Kidney tubule cell (primary cell): ENCODE measurements at places on chromosomes 3 and 15.

DNA sequence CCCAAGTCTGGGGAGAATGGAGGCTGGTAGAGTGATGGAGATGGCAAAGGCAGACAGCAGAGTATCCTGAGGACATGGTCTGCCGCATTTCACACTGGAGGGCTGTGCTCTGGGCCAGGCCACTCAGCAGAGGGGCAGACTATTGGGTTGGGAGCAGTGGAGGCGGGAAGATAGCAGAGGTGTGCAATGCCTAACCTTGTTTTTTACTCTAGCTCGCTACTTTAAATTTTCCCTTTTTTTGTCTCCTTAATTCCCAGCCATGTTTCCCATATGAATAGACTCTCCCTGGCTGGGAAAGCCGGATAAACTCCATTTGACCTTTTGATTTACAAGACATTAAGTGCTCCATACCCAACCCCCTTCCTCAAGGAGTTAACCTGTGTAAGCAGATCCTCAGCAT, 33.5 kb upstream of the ST6GAL1 start:
- DNase-seq: no peak

DNA sequence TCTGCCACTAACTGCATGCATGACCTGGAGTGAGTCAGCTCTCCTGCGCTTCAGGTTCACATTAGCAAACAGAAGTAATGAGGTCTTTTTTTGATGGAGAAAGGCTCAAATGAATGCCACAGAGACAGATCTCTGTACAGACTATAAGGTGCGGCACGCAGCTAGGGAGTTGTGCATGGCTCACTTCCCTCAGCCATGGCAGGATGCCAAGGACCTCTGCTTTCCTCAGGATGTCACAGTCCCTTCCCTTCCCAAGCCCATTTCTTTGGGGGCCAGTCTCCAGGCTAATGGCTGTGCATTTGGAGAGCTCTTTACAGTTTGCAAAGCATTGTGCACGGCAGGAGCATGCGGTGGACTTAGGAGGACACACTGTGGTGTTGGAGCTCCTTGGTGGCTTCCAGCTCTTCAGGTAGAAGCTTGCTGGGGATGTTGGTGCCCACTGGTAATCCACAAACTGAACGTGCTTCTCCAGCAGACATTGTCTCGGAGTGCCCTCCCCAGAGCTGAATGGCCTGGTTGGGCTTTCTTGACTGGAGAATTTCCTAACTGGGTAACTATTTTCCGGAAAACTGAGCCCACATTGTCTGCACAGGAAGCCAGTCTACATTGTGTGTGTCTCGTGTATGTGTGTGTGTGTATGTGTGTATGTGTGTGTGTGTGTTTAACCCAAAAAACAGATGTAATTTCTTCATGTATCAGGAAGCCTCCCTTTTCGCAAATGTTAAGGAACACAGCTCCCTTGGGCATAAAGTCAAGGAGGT, 172.5 kb upstream of the TLE3 start:
- peak; percentile 82 for DNase-seq

DNA sequence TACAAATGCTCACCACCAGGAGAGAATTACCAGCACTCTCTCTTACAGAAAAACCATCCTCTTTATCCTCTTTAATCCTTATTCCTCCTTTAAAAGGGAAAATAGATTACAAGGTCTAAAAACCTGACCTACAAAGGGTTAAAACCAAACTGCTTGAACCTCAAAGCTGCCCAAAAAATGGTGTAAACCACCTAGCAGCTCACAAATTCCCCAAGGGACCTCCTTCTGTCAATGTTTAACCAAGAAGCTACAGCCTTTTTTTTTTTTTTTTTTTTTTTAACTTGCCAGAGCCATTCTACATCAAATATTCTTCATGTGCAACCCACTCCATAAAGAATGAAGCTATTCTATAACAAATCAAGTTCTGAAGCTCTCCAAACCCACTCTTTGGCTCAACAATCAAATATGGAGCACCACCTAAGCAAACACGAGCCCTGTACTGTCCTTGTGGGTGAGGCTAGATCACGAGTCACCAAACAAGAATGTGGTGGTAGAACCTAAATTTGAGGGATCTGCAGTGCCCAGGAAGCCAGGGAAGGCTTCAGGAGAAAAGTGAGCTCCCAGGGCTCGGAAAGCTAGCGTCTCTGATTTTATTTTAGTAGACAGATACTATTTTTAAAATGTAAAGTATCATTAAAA, 20.1 kb downstream of the OSBPL10 start:
- DNase-seq: peak; percentile 85

GRCh38 chr3:112167758-112168157, 34.7 kb upstream of the GCSAM start:
- no peak for DNase-seq

- DNase-seq: peak; percentile 81
Measured at GRCh38 chr3:107431246-107432012, 54.2 kb downstream of the CCDC54 start.

DNA sequence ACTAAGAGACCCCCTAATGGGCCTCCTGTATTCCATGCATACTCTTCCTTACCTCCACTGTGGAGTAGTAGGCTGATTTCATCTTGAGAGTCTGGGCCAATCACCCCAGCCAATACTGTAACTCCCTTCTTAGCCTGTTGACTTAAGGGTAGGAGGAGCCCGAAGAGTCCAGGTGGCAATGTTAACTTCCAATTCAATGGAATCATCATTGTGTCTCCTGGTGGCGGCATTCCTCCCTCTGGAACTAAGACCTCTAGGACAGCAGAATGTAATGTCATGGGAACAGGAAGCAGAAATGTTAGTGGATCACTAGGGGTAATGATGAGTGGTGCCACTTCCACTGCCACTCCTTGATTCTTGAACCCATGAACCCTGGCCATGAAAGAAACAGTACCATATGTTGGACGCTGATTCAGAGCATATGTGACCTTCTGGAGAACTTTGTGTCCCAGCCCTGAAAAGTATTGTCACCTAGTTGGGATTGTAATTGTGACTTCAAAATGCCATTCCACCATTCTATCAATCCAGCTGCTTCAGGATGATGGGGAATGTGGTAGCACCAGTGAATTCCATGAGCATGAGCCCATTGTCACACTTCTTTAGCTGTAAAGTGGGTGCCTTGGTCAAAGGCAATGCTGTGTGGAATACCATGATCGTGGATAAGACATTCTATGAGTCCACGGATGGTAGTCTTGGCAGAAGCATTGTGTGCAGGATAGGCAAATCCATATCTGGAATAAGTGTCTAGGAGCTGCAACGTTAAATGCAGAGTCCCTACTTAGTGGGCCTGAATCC, 24.9 kb downstream of the NAALADL2 start:
- no peak for DNase-seq

GRCh38 chr3:87733671-87734367, 325.0 kb downstream of the CGGBP1 start:
- peak; percentile 68 for DNase-seq

DNA sequence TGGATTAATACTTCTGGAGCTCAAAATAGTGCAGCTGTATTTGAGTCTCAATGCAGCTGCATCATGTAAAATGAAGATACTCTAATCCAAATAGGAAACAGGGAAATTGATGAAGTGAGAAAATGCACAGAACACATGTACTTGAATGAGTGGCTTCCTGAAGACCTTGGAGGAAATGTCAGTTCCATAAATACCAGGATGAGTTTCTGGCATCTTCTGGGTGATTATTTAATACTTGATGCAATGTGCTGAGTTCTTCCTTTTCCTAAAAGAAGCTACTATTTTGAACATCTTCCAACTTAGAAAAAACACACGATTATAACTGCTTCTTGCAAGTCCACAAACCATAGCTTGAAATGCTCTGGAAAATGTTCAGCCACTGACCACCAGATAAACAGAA, 162.8 kb downstream of the SLC9A9 start:
- DNase-seq: no peak
